Activated CD4-positive, alpha-beta memory T cell treated with anti-CD3 and anti-CD28 coated beads for 36 hours (primary cell): ENCODE measurements at places on chromosomes 3 and 15.

DNA sequence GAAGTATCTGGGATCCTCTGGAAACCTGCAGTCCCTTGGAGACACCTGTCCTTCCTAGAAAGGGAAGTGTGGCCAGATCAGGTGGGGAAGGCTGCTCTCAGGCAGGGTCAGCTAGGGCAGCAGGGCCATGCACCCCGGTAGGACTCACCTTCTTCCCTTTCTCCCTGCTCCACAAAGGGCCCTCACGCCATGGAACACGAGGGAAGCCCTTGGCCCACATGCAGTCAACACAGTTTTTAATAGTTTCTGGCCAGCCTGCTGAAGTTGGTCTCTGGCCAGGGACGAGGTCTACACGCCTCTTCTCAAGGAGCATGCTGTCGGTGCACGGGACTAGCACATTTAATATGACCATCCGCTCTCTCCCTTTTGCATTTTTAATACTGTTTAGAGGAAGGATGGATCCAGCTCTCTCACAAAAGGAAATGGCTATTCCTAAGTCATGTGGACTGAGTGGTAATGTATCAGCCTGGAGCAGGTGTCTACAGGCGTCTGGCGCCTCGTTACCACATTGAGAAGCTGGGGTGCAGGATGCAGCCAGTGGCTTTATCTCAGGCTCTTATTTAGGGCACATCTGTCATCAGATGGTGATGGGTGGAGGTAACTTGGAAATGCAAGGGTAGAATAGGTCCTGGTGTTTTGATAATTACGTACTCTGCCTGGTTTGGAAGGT is 153.9 kb downstream of the KLF13 start:
- no peak for DNase-seq

DNA sequence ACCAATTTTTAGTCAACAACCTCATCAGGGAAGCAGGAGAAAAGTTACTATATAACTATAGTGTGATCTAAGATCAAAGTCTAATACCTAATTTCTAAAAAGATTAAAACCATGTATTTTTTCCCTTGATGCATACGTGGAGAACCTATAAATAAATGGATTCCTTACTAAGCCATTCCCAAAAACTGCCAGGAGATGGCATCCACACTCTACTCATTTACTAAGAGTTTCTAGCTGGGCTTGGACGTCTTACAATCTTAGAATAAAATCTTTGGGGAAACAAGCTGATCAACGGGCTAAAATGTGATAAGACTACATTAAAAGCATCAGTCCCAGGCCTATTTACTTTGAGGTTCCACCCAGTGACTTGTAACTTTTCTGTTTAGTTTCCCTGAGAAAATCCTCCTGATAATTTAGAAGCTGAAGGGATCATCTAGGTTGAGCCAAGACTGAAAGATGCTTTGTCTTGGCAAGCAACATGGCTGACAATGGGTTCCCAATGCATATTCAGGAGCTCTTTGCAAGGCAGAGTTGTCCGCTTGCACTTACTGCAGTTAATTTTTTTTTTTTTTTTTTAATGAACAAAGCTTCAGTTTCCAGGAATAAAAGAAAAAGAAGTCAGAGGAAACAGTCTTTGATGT is 85.5 kb upstream of the FGF12 start:
- no peak for DNase-seq

DNA sequence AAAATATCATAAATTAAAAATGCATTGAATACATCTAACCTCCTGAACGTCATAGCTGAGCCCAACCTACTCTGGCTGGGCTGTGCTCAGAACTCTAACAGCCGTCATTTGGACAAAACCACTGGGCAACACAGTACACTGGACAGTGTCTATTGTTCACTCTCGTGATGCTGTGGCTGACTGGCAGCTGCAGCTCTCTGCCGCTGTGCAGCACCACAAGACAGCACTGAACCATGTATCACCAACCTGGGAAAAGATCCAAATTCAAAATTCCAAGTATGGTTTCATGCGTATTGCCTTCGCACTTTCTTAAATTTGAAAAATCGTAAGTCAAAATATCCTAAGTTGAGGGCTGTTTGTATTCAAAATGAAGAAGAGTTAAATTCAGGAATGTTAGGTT is 145.1 kb upstream of the CNTN4 start:
- no peak for DNase-seq

- no peak for DNase-seq
Measured at GRCh38 chr3:98980915-98981596, 79.6 kb upstream of the DCBLD2 start.

- DNase-seq: no peak
Measured at GRCh38 chr3:59880717-59881116, 830.9 kb upstream of the CFAP20DC start.

DNA sequence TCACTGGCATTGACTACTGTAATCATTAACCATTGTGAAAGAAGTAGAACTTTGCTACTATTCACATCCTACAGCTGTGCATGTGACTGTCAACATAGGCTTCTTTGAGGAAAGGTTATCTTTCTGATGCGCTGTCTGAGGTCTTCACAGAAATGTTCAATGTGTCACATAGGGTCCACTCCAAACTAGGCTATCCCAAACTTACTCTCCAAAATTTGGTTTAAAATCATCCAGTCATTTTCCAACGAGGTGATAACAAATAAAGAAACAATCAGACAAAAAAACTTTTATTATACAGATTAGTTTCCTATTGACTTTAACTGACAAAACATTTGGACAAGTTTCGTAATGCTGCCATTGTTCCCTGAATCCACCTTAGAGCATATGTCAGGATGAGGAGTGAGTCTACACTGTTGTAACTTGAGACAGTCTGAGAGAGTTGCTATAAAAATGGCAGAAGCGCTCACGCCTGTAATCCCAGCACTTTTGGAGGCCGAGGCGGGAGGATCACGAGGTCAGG is 511.6 kb downstream of the PLOD2 start:
- DNase-seq: no peak

- no peak for DNase-seq
Measured at GRCh38 chr3:127159543-127159942, 33.4 kb upstream of the PRR23E start.

DNA sequence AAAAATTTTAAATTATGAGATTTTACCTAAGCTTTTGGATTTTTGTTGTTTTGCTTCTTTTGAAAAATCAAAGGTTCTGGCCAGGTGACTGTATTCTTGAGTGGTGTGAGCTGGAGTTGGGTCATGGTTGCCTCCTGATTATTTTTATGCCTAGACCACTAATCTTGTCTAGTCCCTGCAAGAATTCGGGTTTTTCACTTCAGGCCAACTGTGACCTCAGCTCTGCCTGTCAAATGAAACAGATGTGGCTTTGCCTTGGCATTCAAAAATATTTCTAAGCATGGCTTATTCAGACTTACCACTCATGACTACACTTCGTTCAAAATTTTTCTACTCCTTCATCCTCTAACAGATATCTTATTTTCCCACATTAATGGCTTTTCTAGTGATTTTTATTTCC is 25.4 kb upstream of the CDV3 start:
- DNase-seq: no peak

- no peak for DNase-seq
Measured at GRCh38 chr3:156802821-156803606, 23.1 kb upstream of the LEKR1 start.

GRCh38 chr3:114058646-114059045 is 2.1 kb downstream of the QTRT2 start:
- no peak for DNase-seq

- no peak for DNase-seq
Measured at GRCh38 chr3:191217301-191217700, 18.3 kb downstream of the OSTN start.

GRCh38 chr15:67827562-67828277 is 2.4 kb downstream of the SKOR1 start:
- no peak for DNase-seq

GRCh38 chr3:127889461-127889863 is 25.6 kb upstream of the KBTBD12 start:
- DNase-seq: no peak

DNA sequence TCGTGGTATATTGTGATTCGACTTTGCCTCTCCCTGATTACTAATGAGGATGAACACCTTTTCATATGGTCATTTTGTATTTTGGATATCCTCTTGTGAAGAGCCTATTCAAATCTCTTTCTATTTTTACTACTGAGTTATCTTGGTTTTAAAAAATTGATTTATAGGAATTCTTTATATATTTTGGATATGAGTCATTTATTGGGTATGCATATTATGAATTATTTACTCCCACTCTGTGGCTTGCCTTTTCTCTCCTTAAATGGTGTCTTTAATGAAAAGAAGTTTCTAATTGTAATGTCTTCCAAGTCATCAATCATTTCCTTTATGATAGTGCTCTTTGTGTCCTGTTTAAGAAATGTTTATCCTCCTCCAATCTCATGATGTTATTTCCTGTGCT is 191.5 kb upstream of the DPH6 start:
- no peak for DNase-seq

DNA sequence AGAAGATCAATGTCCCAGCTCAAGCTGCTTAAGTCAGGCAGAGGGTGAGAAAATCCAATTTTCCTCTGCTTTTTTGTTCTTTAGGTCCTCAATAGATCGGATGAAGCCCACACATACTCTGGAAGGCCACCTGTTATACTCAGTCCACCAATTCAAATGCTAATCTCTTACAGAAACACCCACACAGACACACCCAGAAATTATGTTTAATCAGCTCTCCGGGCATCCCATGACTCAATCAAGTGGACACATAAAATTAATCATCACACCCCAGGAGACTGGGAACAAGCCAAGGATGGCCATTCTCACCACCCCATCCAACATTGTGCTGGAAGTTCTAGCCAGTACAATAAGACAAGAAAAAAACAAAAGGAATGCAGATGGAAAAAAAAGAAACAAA is 67.8 kb upstream of the SLC24A5 start:
- no peak for DNase-seq

- no peak for DNase-seq
Measured at GRCh38 chr15:77464129-77464865, 43.6 kb downstream of the HMG20A start.

GRCh38 chr3:125137358-125138033 is 75.1 kb downstream of the SLC12A8 start:
- no peak for DNase-seq
